Ammon's horn (tissue), 1 donor: ENCODE measurements at places on chromosomes 5 and 9.

DNA sequence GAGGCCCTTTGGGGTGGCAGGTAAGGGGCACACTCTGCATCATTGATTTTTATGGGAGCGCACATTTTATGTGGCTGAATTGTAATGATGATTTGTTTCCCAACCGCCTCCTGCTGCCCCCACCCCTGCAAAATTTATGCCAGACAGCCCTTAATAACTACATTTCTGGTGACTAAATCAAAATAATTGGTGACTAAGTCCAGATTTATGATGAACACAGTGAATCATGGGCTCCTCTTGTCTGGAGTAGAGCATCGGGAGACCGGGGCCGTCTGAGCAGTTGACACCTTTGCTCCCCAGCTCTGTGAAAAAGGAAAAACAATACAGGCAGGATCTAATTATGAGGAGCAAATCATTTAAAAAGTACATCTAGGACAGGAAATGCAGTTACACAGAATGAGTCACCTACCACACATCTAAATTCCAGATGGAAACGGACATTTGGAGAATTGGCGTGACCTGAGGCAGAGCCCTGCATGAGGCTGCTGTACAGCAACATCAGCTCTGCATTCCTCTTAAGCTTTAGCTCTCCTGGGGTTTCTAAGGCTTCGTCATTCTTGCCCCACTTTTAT is 58.9 kb downstream of the DOCK2 start:
- no peak for DNase-seq

DNA sequence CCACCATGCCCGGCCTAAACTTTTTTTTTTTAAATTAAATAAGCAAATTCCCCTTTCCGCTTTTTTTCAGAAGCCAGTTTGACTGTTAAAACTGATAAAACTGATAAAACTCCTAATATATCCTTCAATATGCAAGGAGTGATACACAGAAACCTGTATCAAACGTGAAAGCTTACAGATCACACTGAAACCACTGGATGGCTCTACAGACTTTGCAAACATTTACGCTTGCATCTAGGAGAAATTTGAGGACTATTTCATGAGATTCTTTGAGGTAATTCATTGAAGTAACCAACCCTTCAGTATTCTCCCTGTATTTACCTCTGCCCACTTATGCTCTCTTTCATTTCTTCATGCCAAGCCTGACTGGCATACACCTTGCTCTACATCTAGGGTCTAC is 40.6 kb upstream of the CHD1 start:
- no peak for DNase-seq

GRCh38 chr5:78472469-78473106 is 112.2 kb downstream of the SCAMP1 start:
- DNase-seq, result no peak

- DNase-seq, result no peak
Measured at GRCh38 chr5:109660301-109660700, 29.4 kb upstream of the MAN2A1 start.

GRCh38 chr9:107727086-107727780 is 237.7 kb upstream of the KLF4 start:
- no peak for DNase-seq

DNA sequence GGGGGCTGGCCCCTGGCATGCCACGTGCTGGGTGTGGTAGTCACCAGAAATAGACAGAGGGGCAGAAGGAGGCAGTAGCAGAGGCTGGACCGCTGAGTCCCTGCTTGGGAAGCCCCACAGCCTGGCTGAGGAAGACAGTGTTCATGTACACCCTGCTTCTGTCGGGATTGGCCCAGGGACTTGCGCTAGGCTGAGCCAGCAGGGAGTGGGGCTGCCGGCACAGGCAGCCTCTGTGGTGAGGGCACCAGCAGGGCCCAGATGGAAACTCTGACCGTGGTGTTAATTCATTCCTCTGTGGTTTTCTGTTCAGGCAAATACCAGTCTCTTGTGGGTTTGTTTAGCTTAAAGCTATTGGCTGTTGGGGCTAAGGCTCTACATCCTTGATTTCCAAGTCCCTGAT is 108.6 kb upstream of the RAD23B start:
- no peak for DNase-seq

DNA sequence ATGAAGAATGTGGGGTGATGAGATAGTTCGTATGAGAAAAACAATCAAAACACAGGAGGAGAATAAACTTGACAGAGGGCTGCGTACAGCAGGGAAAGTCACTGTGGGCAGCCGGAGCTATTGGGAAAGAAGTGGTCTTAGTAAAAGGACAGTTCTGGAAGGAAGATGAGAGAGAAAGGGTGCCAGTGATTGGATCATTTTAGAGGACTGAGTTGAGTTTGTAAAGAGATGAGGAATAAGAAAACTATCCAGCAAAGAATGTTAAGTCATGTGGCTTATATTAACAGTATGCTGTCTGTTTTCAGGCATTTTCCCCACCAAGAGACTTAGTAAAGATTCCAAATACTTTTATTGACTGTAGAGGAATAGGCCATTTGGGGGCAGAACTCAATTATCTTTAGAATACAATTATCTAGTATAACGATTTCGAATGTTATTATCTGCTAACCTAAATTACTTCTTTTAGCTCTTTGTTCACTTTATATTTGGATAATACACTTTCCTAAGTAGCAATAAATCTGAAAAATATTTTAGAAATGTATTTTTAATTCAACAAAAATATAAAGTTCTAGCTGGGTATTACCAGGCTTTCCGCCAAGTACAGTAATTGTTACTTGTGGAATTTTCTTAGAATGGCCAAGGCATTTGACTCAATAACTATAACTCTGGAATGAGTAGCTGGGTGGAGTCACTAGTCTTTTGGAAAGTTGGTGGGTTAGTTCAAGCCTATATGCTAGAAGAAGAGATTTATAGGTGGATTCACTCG is 15.5 kb upstream of the LOX start:
- no peak for DNase-seq

- no peak for DNase-seq
Measured at GRCh38 chr5:69075522-69076179, 18.2 kb upstream of the SLC30A5 start.

DNA sequence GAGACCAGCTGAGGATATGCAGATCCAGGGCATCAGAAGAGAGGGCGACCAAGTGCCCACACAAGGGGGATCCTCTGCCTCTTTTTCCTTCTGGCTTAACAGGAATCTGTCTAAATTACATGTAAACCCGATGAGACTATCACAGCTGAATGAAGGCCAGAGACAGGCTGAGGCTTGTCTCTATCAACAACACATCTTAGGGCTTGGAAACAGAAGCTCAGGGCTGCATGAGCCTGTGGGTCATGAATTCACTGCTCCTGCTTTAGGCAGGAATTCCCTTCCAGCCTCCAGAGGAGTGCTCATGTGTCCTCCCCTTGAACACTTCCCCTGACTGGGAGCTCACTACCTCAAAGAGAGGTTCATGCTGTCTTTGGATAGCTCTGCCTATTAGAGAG is 106.1 kb upstream of the PHYKPL start:
- no peak for DNase-seq

DNA sequence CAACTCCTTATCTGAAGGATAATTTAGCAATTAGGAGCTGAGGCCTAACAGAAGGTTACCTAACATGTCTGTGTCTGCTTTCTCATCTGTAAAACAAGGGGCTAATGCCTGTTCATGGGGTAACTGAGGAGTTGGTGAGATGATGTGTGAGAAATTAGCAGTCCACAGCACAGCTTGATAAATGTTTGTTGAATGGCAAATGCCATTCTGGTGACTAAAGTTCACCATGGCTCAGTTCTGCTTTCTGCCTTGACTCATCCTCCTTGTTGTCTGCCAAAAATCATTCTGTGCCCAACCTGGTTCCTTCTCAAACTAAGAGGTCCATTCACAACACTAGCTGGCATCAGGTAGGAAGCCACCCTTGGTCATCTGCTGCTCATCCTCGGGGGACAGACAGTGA is 552.0 kb upstream of the KLF4 start:
- DNase-seq, result no peak

GRCh38 chr5:142816531-142817430 is 46.6 kb downstream of the ARHGAP26 start:
- peak; percentile 73 for DNase-seq

GRCh38 chr9:18972675-18973074 is 60.3 kb downstream of the SAXO1 start:
- no peak for DNase-seq

DNA sequence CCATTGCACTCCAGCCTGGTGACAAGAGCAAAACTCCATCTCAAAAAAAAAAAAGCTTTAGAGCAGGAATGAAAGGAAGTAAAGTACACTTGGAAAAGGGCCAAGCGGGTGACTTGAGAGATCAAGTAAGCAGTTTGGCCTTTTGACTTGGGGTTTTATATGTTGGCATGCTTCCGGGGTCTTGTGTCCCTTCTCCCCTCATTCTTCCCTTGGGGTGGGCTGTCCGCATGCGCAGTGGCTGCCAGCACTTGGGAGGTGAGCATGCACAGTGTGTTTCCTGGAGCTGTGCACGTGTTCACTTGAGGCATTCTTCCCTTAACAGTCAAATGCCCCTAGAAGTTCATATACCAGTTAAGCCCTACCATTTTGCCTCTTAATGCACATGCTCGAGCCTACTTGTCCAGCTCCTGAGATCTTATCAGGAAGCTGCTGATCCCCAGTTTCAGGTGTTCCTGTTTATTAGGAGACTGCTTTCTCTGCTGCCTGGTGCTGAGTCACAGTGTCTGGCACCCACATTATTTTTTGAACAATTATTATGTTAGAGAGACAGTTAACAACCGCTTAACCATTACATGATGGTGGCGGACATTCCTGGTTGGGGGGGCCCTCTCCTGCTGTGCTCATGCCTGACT is 32.6 kb upstream of the PRRC2B start:
- no peak for DNase-seq

GRCh38 chr9:68697851-68698250 is 7.2 kb upstream of the PIP5K1B start:
- DNase-seq, result no peak

- DNase-seq, result no peak
Measured at GRCh38 chr9:76912636-76913275, 6.8 kb upstream of the PRUNE2 start.

DNA sequence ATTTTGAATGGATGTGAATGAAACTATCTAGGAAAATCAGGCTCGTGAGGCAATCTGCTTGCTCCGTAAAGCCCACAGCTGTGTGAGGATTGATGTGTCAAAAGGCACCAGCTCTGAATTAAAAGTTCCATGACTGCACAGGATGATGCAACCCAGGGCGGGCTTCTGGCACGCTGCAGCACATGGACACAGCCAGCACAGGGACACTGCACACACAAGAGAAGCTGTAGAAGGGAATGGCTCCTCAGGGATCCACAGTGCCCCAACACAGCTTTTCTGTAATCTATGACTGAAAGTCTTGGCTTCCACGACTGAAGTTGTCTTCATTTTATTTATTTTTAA is 151.0 kb downstream of the GCNT1 start:
- peak; percentile 22 for DNase-seq

GRCh38 chr5:107979900-107980299 is 309.2 kb upstream of the EFNA5 start:
- no peak for DNase-seq

- peak; percentile 16 for DNase-seq
Measured at GRCh38 chr5:83857341-83857740, 136.7 kb upstream of the HAPLN1 start.

GRCh38 chr5:149792540-149793255 is 62.6 kb downstream of the PPARGC1B start:
- no peak for DNase-seq

DNA sequence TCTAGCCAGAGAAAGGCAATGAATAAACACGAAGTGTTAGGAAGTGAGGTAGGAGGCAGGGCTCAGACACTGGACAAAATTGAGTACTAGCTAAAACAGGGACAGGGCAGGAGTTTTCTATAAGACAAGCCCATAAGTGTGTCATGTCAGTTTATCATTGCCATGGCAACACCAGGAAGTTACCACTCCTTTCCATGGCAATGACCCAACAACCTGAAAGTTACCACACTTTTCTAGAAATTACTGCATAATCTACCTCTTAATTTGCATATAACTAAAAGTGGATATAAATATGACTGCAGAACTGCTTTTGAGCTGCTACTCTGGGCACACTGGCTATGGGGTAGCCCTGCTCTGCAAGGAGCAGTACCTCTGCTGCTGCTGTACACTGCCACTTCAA is 442.5 kb upstream of the COX7C start:
- DNase-seq, result no peak

GRCh38 chr5:9564752-9565151 is 18.9 kb upstream of the SEMA5A start:
- DNase-seq, result no peak

DNA sequence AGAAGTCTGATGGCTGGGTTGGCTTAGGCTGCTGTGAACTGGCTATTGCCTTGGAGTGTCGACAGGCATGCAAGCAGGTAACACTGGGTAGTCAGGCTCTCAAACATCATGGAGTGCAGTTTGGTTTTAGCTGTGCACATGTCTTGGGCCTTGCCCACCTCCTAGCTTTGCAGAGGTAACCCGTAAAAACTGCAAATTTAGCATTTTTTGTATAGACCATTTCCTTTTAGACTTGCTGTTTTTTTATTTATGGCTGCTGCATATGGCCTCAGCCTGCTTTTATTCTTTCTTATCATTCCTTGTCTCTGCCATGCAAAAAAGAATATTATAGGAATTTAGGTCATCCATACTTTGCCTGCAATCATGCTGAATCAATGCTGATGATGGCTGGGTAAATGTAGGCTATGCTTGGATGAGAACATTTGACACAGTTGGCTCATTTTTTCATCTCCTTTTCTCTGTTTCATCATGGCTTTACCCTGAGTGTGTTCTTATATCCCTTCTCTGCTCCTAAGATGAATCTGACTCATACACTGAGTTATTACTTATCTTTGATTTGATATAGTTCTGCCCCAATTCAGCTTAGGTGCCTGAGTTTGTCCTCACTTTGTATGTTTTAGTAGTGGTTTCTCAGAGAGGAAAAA is 27.2 kb downstream of the RECK start:
- no peak for DNase-seq

DNA sequence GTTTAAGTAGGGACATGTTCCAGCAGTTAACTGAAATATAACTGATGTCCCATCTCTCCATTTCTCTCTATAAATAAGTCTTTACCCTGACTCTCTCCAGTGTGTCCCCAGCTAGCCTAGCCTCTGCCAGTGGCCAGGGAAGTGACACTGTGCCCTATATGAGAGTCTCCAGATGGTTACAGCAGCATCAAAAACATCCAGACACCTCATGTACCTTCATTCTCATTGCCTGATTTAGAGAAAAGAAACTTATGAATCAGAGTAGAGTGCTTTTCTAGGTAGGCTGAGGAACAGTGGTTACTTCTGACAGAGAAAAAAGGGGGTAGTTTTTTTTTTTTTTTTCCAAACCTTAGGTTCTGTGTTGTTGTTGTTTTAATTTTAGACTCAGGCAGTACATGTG is 148.5 kb downstream of the GNAQ start:
- no peak for DNase-seq

- DNase-seq, result no peak
Measured at GRCh38 chr5:154626876-154627557, 128.2 kb upstream of the LARP1 start.
